Diencephalon (tissue), 1 donor: ENCODE measurements at places on chromosomes 2 and 18. TPM values are rescaled to one million over a fixed set of nuclear protein-coding genes. Genes with fewer than 3 reads are reported as not detected.

RAMP1 gene
- total RNA-seq: 29.3 TPM

MAP3K19 gene
- 9.5 TPM for total RNA-seq

GPAT2 gene
- 2.3 TPM for total RNA-seq

CLEC4F gene
- not detected for total RNA-seq

CPO gene
- total RNA-seq: not detected

SLC23A3 gene
- 0.23 TPM for total RNA-seq

RNF125 gene
- total RNA-seq: 4.4 TPM

VWA3B gene
- total RNA-seq: 2.8 TPM

NYAP2 gene
- total RNA-seq: 16.1 TPM

TEKT4 gene
- 2.5 TPM for total RNA-seq

FABP1 gene
- not detected for total RNA-seq

MDH1 gene
- total RNA-seq: 238 TPM

CD226 gene
- total RNA-seq: 1.8 TPM

ARL6IP6 gene
- 32.3 TPM for total RNA-seq

FTCDNL1 gene
- 4.8 TPM for total RNA-seq

CNTNAP5 gene
- total RNA-seq: 66.2 TPM

LTBP1 gene
- total RNA-seq: 19.8 TPM

POTEF gene
- total RNA-seq: 0.23 TPM

IMPA2 gene
- 3.5 TPM for total RNA-seq

ZNF519 gene
- 33.4 TPM for total RNA-seq

POU3F3 gene
- 87.0 TPM for total RNA-seq

COMMD1 gene
- total RNA-seq: 51.9 TPM

PARD3B gene
- total RNA-seq: 16.8 TPM

TTN gene
- total RNA-seq: 2.3 TPM

DSC2 gene
- 4.2 TPM for total RNA-seq

DNAJC5G gene
- 0.23 TPM for total RNA-seq

C2orf74 gene
- total RNA-seq: 12.0 TPM

MAL gene
- total RNA-seq: not detected

IL1A gene
- total RNA-seq: 0.92 TPM

CABLES1 gene
- total RNA-seq: 8.1 TPM

UGT1A10 gene
- not detected for total RNA-seq

AMER3 gene
- 33.7 TPM for total RNA-seq

GPR39 gene
- 1.2 TPM for total RNA-seq

RNU2-63P gene
- total RNA-seq: not detected

DES gene
- total RNA-seq: 1.4 TPM

SCTR gene
- total RNA-seq: 0.69 TPM

IL1RN gene
- total RNA-seq: not detected

DYNAP gene
- total RNA-seq: not detected

SSB gene
- 117 TPM for total RNA-seq

MPP4 gene
- 0.23 TPM for total RNA-seq

RGPD4 gene
- 0.23 TPM for total RNA-seq

POTEC gene
- total RNA-seq: 0.46 TPM

LONRF2 gene
- total RNA-seq: 90.7 TPM

DSG4 gene
- total RNA-seq: not detected

DPYSL5 gene
- 181 TPM for total RNA-seq

OTOS gene
- total RNA-seq: not detected

IL36B gene
- not detected for total RNA-seq

TMEM37 gene
- total RNA-seq: 0.92 TPM

TEX51 gene
- not detected for total RNA-seq

HOXD3 gene
- total RNA-seq: not detected

ANKRD30BL gene
- 21.7 TPM for total RNA-seq

INPP5D gene
- 6.5 TPM for total RNA-seq

EGR4 gene
- total RNA-seq: 0.23 TPM

RAPH1 gene
- total RNA-seq: 59.3 TPM

TSGA10 gene
- total RNA-seq: 26.5 TPM

STARD6 gene
- not detected for total RNA-seq

CYP1B1 gene
- total RNA-seq: 11.3 TPM

RUFY4 gene
- total RNA-seq: 0.23 TPM
